Stimulated activated memory B cell treated with anti-CD40 and anti-IgM and Interleukin-4, amounts not matched to agents 10 μg/mL and 1 μg/mL and 100 μg/mL, for 72 hours (primary cell): ENCODE measurements at places on chromosomes 6 and 20.

GRCh38 chr6:51265426-51265825 lies 446.8 kb downstream of the TFAP2B start:
- no peaks in the 10 kb centered on the region for H3K36me3 ChIP-seq
- H3K27ac ChIP-seq: no peak overlapping the region
- H3K4me3 ChIP-seq: no peak overlapping the region
- H3K27me3 ChIP-seq: no peaks in the 10 kb centered on the region

DNA sequence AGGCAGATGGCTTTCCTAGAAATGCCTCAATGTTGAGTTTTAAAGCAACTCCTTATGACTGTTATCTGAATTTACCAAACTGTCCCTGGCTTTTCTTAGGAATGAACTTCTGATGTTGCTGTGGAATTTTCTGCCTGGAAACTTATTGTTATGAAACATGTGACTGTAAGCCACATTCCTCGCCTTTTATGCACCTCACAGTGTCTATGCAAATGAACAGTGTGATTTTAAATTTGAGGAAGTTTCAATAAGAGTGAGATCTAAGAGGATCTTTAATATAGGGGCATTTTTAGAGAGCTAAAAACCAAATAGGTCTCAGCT lies 2.4 kb upstream of the CCR6 start:
- H3K27me3 ChIP-seq: no peaks in the 10 kb centered on the region
- H3K36me3 ChIP-seq: no peaks in the 10 kb centered on the region
- ATAC-seq: peak; percentile 37
- peaks cover 90% of the 10 kb centered on the region for H3K4me1 ChIP-seq

GRCh38 chr6:26124781-26125685 lies 37.8 kb downstream of the HFE start:
- peaks cover 43% of the 10 kb centered on the region for H3K4me1 ChIP-seq
- peak overlapping the region; percentile 96 for H3K4me3 ChIP-seq
- ATAC-seq: no peak
- H3K36me3 ChIP-seq: peaks cover 55% of the 10 kb centered on the region
- H3K27me3 ChIP-seq: no peaks in the 10 kb centered on the region

DNA sequence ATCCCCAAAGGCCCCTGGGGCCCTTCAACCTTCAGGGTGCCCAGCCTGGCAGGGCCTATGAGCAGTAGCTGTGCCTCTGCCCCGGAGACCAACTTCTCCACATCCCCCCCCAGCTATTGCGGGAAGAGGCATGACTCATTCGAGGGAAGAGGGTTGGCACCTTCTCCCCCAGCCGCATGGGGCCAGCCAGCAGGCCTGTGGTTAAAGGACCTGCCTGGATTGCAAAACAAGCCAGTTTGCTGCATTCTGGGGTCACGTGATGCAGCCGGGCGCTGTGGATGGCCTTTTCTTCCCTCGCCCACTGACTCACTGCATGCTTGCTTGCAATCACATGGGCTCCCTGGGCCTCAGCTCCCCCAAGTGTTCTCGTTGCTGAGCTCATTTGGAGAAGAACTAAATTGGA lies 182.5 kb downstream of the MAFB start:
- no peaks in the 10 kb centered on the region for H3K4me1 ChIP-seq
- no peaks in the 10 kb centered on the region for H3K27me3 ChIP-seq
- no peak for ATAC-seq
- no peak overlapping the region for H3K4me3 ChIP-seq
- no peak overlapping the region for H3K27ac ChIP-seq

DNA sequence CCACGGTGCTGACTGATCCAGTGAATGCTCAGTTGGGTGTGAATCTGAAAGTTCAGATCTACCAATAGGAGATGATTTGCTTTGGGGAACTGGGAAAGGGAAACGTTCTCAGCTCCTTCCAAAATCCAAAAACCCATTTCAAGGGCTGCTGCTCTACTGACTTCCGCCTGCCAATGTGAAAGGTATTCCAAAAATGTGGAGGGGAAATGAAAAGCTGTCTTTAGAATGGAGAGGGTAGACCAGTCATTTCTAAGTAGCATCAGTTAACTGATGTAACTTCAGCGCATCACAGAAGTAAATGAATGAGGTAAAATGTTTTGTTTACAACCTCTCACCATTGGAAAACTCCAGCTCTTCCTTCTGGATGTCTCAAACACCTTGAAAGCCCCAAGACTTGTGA lies 19.6 kb upstream of the EYA2 start:
- no peak overlapping the region for H3K4me3 ChIP-seq
- H3K27ac ChIP-seq: no peak overlapping the region
- H3K27me3 ChIP-seq: peaks cover 36% of the 10 kb centered on the region
- no peak for ATAC-seq
- H3K4me1 ChIP-seq: no peaks in the 10 kb centered on the region

GRCh38 chr6:92469186-92469828 lies 950.1 kb downstream of the EPHA7 start:
- H3K4me1 ChIP-seq: no peaks in the 10 kb centered on the region

- H3K4me1 ChIP-seq: peaks cover 80% of the 10 kb centered on the region
- no peaks in the 10 kb centered on the region for H3K27me3 ChIP-seq
- H3K36me3 ChIP-seq: no peaks in the 10 kb centered on the region
- peak overlapping the region; percentile 59 for H3K4me3 ChIP-seq
- peak; percentile 71 for ATAC-seq
- H3K27ac ChIP-seq: peak overlapping the region; percentile 82
Observed at GRCh38 chr6:7145885-7146828, 38.4 kb downstream of the RREB1 start.

GRCh38 chr6:52216932-52217575 lies 27.2 kb downstream of the IL17F start:
- no peak for ATAC-seq
- H3K36me3 ChIP-seq: no peaks in the 10 kb centered on the region
- H3K27ac ChIP-seq: no peak overlapping the region
- no peak overlapping the region for H3K4me3 ChIP-seq
- peaks cover 11% of the 10 kb centered on the region for H3K27me3 ChIP-seq

GRCh38 chr6:147621263-147621662 lies 112.8 kb downstream of the SAMD5 start:
- no peak overlapping the region for H3K27ac ChIP-seq
- no peaks in the 10 kb centered on the region for H3K4me1 ChIP-seq
- no peak for ATAC-seq
- H3K4me3 ChIP-seq: no peak overlapping the region
- no peaks in the 10 kb centered on the region for H3K36me3 ChIP-seq

DNA sequence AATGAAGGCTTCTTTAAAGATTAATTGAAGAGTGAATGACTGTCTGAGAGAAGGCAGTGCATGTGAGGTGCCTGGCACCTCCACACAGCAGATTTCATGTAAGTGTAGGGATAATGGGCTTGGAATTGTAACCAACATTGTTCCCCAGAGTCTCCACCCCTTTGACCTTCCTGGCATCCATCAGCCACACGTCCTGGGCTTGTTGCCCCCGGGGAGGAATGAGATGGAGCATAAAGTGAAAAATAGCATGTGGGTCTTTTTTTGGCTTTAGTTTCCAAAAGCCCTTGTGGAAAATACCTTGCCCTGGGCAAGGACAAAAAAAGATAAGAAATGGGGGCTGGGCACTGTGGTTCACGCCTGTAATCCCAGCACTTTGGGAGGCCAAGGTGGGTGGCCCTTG lies 242.2 kb upstream of the ECI2 start:
- H3K27me3 ChIP-seq: peaks cover 74% of the 10 kb centered on the region
- H3K4me1 ChIP-seq: peaks cover 6% of the 10 kb centered on the region
- no peak for ATAC-seq

DNA sequence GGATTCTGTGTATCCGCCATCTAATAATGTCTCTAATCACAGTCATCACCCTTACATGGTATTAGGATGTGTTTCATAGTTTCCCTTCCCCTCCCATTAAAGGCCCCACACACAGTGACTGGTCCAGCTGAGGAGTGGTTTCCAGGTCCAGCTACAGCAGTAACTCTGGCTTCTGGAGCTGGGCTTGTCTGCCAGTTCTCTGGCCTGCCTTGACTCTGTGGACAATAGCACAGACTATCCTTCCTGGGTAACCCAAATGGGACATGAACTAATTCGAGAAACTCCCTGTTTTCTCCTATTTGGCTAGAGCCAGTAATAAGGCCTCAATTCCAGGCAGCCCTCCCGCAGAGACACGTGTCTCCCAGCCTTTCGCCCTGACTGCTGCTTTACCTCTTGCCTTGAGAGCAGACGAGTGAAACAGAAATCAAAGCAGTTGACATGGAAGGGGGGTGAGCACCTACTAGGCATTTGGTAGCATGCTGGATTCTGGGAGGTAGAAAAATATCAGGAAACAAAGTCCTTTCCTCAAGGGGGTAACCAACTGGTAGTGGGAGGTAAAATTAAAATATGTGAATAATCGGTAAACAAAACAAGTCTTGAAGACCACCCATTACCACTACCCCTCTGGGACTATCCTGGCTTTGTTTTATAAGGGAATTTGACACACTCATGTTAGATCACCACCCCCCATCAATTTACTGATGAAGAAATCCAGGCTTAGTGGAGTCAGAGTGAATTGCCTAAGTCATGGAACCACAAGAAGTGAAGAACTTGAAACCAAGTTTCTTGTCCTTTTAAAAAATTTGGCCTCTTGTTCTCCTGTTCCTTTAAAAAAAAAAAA lies 1.2 kb downstream of the TRAF3IP2 start:
- H3K27ac ChIP-seq: peak overlapping the region; percentile 94
- peaks cover 2% of the 10 kb centered on the region for H3K36me3 ChIP-seq
- no peaks in the 10 kb centered on the region for H3K27me3 ChIP-seq

- ATAC-seq: no peak
- no peak overlapping the region for H3K4me3 ChIP-seq
- no peaks in the 10 kb centered on the region for H3K36me3 ChIP-seq
- no peaks in the 10 kb centered on the region for H3K4me1 ChIP-seq
- no peak overlapping the region for H3K27ac ChIP-seq
Observed at GRCh38 chr6:152096863-152097496, 289.5 kb downstream of the ESR1 start.

DNA sequence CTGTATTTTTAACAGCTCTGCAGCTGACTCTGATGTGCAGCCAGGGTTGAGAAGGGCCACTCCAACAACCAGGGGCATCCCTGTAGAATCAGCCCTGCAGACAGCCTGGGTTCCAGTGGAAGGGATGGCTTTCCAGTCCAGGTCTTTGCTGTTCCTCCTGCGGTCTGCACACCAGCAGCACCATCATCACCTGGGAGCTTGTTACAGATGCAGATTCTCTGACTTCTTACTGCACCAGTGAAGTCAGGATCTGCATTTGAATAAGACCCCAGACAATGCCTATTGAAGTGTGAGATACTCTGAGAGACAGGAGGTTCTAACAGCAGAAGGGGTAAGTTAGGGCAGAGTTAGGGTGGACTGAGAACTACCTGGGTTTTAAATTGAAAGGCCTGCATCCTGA lies 151.3 kb downstream of the F13A1 start:
- ATAC-seq: no peak
- H3K4me1 ChIP-seq: no peaks in the 10 kb centered on the region
- no peak overlapping the region for H3K27ac ChIP-seq

GRCh38 chr6:90484903-90485302 lies 102.0 kb downstream of the MAP3K7 start:
- H3K27me3 ChIP-seq: no peaks in the 10 kb centered on the region
- H3K4me3 ChIP-seq: no peak overlapping the region
- peaks cover 7% of the 10 kb centered on the region for H3K4me1 ChIP-seq
- ATAC-seq: no peak
- peaks cover 6% of the 10 kb centered on the region for H3K36me3 ChIP-seq

GRCh38 chr6:162679681-162680080 lies 47.9 kb downstream of the PRKN start:
- H3K27me3 ChIP-seq: no peaks in the 10 kb centered on the region
- H3K4me3 ChIP-seq: no peak overlapping the region
- H3K4me1 ChIP-seq: no peaks in the 10 kb centered on the region
- ATAC-seq: no peak

DNA sequence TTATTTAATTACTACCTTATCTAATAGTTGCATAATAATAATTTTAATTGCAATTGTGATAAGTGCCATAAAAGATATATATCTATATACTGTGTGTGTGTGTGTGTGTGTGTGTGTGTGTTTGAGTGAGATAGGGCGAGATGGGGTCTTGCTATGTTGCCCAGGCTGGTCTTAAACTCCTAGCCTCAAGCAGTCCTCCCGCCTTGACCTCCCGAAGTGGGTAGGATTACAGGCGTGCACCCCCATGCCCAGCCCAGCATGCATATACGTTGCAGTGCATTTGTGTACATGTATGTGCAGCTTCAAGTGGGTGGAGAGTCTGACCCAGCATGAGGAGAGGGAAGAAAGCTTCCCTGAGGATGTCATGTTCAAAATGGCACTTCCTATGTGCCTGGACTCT lies 4.6 kb upstream of the RIMS4 start:
- no peak overlapping the region for H3K4me3 ChIP-seq
- no peak for ATAC-seq
- H3K27me3 ChIP-seq: peaks cover 31% of the 10 kb centered on the region
- H3K4me1 ChIP-seq: peaks cover 5% of the 10 kb centered on the region
- H3K27ac ChIP-seq: no peak overlapping the region

GRCh38 chr6:1086446-1087153 lies 225.3 kb upstream of the FOXQ1 start:
- H3K27me3 ChIP-seq: no peaks in the 10 kb centered on the region
- H3K4me3 ChIP-seq: no peak overlapping the region
- H3K4me1 ChIP-seq: no peaks in the 10 kb centered on the region

DNA sequence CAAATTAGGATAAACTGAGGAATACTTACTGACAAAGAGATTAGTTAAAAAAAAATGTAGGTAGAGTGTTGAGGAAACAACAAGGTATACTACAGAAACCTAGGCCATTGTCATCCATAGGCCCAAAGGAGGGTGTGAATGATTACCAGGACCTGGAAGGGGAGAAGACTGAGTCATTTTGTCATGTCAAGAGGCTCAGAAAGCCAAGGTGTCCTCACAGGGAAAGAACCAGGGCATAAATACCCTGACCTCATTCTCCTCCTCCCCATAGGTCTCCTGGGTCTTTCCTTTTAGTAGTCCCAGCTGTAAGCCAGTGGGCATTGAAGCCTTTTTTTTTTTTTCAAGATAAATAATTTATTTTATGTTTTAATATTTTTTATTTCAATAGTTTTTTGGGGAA lies 582.1 kb upstream of the JAG1 start:
- H3K27me3 ChIP-seq: no peaks in the 10 kb centered on the region
- no peaks in the 10 kb centered on the region for H3K36me3 ChIP-seq
- H3K27ac ChIP-seq: no peak overlapping the region

GRCh38 chr20:62446481-62446880 lies 19.1 kb upstream of the RBBP8NL start:
- H3K27ac ChIP-seq: no peak overlapping the region
- no peaks in the 10 kb centered on the region for H3K36me3 ChIP-seq
- peaks cover 91% of the 10 kb centered on the region for H3K27me3 ChIP-seq
- no peak overlapping the region for H3K4me3 ChIP-seq
- no peaks in the 10 kb centered on the region for H3K4me1 ChIP-seq
- ATAC-seq: peak; percentile 5

GRCh38 chr6:136921381-136921935 lies 643 bp upstream of the SLC35D3 start:
- H3K4me3 ChIP-seq: peak overlapping the region; percentile 81
- H3K4me1 ChIP-seq: peaks cover 37% of the 10 kb centered on the region
- no peak for ATAC-seq
- H3K36me3 ChIP-seq: peaks cover 4% of the 10 kb centered on the region

DNA sequence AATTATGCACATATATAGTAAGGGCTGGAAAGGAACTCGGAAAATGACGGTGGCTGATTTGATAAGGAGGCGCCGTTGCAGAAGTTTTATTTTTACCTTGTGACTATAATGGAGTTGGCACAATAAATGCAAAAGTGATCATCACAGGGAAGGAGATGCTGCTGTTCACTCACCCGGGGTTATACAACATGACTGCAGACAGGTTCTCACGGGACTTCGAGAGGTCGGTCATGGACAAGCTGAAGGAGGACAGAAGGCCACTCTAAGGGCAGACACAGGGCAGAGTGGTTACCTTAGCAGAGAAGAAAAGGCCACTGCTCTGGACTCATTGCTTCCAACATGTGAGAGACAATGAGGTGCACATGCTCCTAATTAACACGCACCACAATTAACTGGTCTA lies 168.6 kb downstream of the KIF16B start:
- no peak overlapping the region for H3K27ac ChIP-seq
- H3K36me3 ChIP-seq: peaks cover 64% of the 10 kb centered on the region
- ATAC-seq: no peak
- H3K27me3 ChIP-seq: no peaks in the 10 kb centered on the region
- peaks cover 10% of the 10 kb centered on the region for H3K4me1 ChIP-seq
- no peak overlapping the region for H3K4me3 ChIP-seq
